Lower leg skin (tissue), 4 donors: ENCODE measurements at places on chromosomes 6 and 20.

- DNase-seq = no peak
Observed at GRCh38 chr20:2578475-2579192, 42.3 kb downstream of the TMC2 start.

DNA sequence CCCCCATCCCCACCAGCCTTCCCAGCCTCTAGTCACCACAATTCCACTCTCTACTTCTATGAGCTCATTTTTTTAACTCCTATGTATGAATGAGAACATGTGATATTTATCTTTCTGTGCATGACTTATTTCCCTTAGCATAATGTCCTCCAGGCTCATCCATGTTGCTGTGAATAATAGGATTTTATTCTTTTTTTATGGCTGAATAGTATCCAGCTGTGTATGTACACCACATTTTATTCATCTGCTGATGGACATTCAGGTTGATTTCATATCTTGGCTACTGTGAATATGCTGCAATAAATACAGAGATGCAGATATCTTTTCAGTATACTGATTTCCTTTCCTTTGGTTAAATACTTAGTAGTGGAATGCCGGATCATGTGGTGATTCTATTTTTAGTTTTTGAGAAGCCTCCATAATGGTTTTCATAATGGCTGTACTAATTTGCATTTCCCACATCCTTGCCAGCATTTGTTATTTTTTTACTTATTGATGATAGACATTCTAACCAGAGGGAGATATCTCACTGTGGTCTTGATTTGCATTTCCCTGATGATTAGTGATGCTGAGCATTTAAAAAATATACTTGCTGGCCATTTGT lies 194.9 kb downstream of the PACRG start:
- DNase-seq = no peak

DNA sequence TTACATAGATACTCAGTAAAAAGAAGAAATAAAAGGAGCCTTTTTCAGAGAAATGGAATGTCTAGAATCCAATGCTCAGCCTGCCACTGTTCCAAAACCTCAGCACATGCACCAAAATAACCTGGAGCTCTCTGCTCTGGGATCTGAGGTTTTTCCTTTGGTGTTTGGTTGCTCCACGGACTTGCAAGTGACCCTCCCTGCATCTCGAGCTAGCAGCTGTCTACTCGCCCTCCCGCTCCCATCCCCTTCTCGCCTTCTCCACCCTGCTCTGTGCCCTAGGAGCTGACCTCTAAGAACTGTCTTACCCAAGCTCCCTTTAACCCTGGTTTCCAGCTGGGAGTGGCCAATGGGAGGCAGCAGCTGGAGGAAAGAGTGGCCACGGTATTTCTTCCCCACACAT lies 35.1 kb upstream of the FAM210B start:
- no peak for DNase-seq

DNA sequence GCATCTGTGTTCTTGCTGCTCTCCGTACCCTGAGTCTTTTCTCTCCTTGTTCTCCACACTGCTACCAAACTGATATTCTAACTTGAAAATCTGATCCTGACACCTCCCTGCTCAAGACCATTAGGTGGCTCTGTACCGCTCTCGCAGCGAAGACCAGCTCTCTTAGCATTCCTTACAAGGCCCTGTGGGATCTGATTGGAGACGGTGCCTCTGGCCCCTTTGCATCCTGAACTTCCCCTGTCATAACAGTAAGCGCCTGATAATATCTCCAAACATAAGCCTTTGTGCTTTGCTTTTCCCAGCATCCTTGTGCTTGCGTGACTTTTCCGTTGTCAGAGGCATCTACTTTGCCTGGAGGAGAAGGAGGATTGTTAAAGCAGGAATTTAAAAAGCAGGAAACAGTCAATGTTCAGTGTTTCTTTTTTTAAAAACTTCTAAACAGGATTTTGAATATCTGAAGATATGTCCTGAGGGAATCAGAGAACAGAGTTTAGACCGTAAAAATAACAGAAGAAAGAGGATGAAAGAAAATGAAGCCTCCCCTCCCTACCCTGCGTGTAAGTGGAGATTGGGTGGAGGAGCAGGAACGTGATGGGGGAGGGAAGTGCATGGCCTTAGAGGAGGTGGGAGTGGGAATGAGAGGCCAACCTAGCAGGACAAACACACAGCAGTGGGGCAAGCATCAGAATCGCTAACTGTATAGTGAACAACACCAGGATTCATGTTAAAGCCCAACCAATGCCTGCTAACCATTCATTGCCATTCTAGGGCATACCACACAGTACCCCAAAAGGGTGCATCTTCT lies 89.2 kb upstream of the STMND1 start:
- DNase-seq = no peak

DNA sequence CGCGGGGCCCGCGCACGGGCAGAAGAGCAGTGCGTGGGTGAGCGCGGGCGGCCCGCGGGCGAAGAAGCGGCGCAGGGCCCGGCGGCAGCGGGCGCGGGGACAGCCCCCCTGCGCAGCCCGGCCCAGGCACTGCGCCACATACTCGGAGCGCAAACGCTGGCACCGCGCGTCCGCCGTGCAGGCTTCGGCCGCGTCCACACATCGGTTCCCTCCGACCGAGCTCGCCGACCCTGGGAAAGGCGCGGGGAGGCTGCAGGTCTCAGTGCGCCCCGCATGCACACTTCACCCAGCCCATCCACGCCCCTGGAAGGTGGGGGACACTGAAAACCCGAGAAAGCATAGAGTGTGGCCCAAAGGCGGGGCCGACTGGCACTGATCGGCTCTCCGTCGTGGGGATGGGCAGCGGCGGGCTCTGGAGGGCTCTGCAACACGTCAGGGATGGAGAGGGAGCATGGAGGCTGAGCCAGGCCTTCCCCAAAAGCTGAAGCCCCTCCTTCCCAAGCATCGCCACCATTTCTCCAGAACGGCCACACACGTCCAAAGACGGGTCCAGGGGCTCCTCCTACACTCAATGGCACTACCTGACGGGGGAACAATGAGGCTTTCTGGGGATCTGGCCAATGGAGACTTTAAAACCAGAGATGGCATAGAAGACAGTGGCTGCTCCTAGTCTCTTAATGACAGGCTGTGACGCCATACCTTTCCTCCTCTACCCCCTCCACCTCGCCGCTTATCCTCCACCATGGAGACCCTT lies 2.0 kb downstream of the GFRA4 start:
- DNase-seq = peak; percentile 77

DNA sequence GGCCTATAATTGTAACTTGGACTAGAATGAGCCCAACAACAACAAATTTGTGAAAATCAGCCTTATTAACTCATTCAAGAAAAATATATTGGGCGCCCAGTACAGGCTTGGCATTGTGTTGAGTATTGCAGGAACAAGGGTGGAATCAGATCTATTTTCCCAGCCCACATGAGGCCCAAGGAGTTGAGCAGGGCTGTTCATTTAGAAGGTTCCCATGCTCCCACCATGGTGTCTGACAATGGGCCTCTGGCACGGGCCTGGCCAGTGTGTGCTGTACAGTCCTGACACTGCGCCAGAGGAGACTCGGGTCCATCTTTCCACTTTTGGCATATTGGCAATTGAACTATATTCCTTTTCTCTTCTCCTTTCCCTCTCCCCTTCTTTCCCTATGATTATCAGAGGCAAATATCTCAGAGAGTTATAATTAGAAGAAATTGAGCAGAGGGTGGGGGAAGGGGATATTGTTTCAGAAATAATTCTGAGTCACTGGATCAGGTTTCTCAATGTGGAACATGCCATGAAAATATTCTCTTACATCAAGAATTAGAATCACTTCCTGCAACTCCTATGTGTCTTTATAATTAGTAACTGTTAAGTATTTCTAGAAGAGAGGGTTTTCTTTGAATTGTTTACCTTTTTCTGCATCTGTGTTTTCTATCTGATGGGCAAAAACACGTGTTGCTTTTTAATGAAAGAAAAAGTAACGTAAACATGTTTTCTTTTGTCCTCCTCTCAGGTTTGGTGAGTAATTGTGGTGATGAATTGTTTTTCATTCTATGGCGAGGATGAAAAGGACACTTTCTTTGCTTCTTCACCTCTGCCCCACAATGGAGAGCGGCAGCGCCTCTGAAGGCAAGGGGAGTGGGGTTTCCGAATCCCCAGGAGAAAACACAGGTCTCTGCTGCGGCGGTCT lies 209.4 kb downstream of the FOXA2 start:
- DNase-seq = no peak

DNA sequence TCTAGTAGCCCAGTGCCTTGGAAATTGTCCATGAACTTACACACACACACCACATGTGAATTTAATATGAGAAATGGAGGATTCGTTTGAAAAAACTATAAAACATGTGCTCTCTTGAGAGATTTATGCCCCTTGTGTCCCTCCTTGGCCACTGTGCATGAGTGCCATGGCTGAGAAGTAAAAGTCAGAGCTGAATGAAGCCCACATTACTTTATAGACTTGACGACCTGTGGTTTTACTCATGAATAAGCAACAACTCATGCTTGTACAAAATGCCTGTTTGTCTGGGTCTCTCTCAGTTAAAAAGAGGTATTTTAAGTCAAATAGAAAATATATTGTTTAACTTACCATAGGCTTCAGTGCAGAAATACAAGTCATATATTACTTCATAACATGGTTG lies 102.7 kb downstream of the KCNQ5 start:
- no peak for DNase-seq

GRCh38 chr6:159262586-159262985 lies 93.4 kb downstream of the FNDC1 start:
- no peak for DNase-seq

DNA sequence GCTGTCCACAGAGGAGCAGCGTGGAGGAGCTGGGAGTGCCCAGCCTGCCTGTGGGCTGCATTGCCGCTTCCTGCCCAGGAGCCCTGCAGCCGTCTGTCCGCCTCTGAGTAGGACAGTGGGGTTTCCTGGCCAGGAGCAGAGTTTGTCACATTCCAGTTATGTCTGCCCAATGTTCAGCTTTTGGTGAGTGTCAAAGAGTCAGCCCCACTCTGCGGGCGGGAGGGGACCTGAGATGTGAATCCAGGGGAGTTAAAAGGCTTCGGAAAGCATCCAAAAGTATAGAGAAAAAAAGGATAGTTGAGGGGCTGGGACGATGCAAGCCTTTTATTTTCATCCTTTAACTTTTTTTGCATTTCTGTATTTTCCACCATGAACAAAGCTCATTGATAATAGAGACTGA lies 7.2 kb upstream of the GATA5 start:
- no peak for DNase-seq

GRCh38 chr6:120328521-120328920 lies 979.0 kb upstream of the MAN1A1 start:
- no peak for DNase-seq

DNA sequence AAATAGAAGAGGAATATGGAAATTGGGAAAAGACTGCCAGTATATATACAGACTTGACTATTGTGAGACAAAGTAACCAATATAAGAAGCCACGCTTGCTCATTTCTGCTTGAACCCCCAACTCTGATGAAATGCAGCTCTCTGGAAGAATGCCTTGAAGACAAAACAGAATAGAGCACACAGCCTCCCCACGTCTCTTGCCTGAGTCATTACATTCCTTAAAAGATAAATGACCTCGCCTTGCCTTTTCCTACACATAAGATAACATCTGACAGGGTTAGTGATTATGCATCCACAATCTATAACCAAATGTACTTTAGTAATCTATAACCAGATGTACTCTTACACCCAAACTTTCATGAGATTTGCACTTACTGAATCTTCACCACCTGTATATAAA lies 141.1 kb upstream of the EEF1E1 start:
- DNase-seq = no peak

- peak; percentile 76 for DNase-seq
Observed at GRCh38 chr6:152380993-152381898, 255.9 kb downstream of the SYNE1 start.

DNA sequence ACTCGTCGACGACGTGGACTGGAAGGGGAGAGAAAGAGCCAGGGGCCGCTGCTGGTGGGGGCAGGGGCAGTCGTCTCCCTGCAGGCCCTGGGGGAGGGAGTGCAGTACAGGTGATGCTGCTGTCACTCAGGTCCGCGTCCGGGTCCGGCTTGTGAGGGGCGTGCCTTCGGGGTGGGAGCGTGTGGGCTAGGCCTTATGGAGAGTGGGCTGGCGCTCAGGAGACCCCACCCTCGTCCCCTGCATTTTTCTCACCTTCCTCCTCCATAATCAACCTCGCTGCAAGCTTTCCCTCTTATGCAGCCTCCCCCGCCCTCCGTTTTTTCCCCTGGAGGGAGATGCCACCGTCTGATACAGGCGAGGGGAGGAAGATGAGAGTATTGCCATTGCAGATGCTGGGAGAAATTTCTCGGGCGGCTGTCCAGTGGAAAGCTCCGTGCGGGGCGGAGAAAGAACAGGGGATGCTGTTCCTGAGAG lies 632 bp downstream of the PCMT1 start:
- peak; percentile 20 for DNase-seq

DNA sequence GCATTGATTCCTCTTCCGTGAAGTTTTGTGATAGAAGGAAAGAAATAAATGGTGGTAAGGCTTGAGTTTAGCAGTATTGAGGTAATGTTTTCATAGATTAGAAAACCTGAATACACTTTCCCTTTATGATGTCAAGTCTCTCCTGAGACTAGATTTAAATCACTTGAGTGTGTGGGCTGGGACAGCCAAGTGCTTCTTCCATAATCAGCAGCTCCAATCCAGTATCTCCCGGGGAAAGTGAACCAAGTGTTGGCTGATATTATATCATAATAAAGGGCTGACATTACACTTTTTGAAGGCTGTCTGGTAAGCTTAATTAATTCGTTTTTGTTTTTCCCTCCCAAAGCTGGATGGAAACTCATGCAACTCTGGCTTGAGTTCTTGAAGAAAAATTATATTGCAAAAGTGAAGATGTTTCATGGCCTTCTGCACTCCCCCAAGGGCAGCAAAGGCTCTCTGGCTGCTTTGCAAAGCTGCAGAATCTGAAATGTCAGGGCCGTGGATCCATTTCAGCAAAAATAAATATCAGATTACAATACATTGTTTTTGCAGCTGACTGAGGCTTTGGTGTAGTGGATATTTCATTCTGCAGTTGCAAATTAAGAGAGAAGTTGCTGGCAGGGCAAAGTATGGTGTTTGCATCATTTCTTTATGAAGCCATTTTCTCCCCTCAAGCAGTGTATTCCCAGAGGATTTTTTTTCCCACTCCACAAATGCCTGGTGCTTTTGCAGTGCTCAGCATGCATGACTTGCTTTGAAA lies 101.2 kb downstream of the MKKS start:
- no peak for DNase-seq

DNA sequence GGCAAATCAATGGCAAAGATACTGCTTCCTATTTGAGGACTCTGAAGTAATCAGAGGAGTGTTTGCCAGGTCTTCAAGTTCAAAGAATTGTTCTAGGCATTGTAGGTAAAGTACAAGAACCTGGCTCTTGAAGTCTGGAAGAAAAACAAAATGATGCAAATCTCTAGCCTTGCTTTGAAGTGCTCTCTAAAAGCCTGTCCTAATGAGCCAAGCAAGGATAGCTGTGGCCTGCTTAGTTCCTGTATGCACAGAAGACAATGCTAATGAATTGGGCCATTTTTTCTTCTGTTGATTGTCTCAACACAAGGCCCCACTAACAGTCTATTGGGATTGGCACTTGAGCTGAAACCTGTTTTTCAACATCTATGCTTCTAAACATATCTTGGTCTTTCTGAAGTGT lies 165.0 kb upstream of the POU3F2 start:
- no peak for DNase-seq
